ENCODE measurements at places on chromosomes 12 and 14. TPM values are rescaled to one million over a fixed set of nuclear protein-coding genes. Genes with fewer than 3 reads are reported as not detected.
A peak's percentile ranks its signal among the peaks of the same experiment; 100 is the strongest.

CBX5 gene
- total RNA-seq = 235 TPM

DNA sequence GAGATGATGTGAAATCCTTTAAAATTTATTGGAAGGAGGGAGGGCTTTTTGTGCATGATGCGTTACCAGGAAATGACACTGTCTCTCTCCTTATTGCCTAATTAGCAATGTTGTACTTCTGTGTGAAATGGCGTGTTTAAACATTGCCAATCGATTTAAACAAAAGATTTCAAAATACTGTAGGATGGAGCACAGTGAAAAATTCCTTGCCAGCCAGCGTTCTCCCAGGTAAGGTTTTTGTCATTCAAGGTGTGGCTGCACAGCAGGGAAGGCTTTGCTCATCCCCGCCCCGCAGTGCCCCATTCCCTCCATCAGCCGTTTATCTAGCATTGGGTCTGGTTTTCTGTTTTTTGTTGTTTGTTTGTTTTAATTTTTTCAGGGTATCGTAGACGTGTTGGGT is 137.3 kb downstream of the CACNA1C start:
- no peaks in the 10 kb centered on the region for H3K27me3 ChIP-seq
- H3K36me3 ChIP-seq = no peaks in the 10 kb centered on the region
- no peak overlapping the region for H3K4me3 ChIP-seq
- H3K4me1 ChIP-seq = no peaks in the 10 kb centered on the region
- DNase-seq = no peak

- H3K36me3 ChIP-seq = no peaks in the 10 kb centered on the region
- no peaks in the 10 kb centered on the region for H3K27me3 ChIP-seq
- H3K27ac ChIP-seq = no peak overlapping the region
Observed at GRCh38 chr12:33111850-33112249, 215.3 kb upstream of the PKP2 start.

DNA sequence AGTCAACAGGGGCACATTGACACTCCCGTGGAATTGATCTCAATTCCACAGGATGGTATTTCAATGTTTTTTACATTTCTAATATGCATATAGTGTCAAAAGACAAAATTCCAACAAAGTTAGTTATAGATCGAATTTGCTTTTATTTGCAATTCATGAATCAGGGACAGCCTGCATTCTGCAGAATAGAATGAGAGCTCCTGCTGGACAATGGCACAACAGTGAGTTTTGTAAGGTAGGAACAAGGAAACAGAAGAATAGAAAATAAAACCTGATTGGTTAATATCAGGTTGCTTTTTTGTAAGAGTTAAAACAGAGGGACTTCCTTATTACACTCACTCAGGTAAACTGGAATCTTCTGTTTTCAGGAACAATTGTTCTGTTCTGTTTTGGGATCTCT is 32.8 kb upstream of the NEDD1 start:
- H3K4me1 ChIP-seq = no peaks in the 10 kb centered on the region
- no peaks in the 10 kb centered on the region for H3K36me3 ChIP-seq
- no peak overlapping the region for H3K27ac ChIP-seq
- no peak overlapping the region for H3K4me3 ChIP-seq
- no peak for DNase-seq
- H3K27me3 ChIP-seq = peaks cover 13% of the 10 kb centered on the region

DNA sequence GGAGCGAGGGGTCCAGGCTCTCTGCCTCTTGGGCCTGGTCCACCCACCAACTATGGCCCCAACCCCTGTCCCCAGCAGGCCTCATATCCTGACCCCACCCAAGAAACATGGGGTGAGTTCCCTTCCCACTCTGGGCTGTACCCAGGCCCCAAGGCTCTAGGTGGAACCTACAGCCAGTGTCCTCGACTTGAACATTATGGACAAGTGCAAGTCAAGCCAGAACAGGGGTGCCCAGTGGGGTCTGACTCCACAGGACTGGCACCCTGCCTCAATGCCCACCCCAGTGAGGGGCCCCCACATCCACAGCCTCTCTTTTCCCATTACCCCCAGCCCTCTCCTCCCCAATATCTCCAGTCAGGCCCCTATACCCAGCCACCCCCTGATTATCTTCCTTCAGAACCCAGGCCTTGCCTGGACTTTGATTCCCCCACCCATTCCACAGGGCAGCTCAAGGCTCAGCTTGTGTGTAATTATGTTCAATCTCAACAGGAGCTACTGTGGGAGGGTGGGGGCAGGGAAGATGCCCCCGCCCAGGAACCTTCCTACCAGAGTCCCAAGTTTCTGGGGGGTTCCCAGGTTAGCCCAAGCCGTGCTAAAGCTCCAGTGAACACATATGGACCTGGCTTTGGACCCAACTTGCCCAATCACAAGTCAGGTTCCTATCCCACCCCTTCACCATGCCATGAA is 8.6 kb downstream of the ARHGAP9 start:
- no peak overlapping the region for H3K4me3 ChIP-seq
- H3K27ac ChIP-seq = no peak overlapping the region
- H3K27me3 ChIP-seq = peaks cover 24% of the 10 kb centered on the region
- H3K36me3 ChIP-seq = no peaks in the 10 kb centered on the region

CGRRF1 gene
- total RNA-seq = 11.2 TPM

DNA sequence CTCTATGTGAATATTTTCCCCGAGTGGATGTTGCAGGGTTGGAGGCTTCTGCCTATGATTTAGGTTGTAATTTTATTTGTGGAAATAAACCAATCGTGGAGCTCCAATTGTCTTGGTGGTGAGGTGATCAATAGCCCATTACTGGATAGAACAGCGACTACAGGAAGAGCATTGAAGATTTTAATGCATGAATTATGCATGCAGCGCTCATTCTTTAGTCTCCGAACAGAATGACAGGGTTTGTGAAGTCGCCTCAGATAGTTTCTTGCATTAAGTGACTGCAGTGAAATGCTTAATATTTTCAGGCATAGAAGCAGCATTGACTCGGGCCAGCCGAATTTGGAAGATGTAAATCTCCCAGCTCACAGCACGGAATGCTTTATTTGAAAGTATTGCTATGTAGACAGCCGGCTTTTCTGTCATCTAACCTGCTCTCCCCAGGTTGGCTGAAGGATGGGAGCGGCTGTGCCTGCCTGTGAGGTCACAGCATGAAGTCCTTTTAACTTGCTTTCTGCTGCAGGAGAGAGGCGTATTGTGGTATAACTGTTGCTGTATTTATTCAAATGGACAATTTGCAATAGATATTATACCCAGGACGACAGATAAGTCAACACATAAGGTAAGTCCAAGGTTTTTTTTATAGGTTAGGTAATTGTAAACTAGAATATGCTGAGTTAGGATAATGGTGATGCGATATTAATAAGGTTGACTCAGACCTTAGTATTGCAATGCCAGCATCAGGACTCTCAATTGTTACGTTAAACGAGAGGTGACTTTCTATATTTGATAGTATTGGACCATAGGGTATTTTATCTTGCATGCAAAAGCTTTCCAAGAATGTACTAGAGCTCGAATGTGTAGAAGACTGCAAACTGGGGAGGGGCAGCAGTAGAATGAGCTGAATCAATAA is 135.7 kb downstream of the CNTN1 start:
- no peak overlapping the region for H3K27ac ChIP-seq
- H3K4me1 ChIP-seq = peaks cover 6% of the 10 kb centered on the region
- H3K4me3 ChIP-seq = peak overlapping the region; percentile 6
- peak; percentile 12 for DNase-seq

DNA sequence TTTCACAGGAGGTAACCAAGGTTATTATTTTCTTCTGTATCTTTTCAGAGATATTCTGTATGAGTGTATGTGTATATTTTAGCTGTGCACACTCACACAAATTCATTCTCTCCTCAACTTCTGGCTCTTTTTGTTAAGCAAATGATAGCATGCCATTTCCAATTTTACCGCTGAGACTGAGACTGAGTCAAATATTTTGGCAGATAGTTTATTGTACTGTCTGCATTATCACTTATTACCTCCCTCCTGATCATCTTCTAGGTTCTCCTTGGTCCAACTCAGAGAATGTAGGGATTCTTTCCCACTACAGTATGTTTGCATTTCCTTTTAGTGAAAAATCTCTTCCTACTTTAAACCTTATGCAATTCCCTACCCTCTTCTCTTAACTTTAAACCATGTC is 33.3 kb downstream of the DACT1 start:
- H3K36me3 ChIP-seq = no peaks in the 10 kb centered on the region
- H3K4me1 ChIP-seq = peaks cover 4% of the 10 kb centered on the region
- H3K4me3 ChIP-seq = no peak overlapping the region
- H3K27ac ChIP-seq = no peak overlapping the region

DNA sequence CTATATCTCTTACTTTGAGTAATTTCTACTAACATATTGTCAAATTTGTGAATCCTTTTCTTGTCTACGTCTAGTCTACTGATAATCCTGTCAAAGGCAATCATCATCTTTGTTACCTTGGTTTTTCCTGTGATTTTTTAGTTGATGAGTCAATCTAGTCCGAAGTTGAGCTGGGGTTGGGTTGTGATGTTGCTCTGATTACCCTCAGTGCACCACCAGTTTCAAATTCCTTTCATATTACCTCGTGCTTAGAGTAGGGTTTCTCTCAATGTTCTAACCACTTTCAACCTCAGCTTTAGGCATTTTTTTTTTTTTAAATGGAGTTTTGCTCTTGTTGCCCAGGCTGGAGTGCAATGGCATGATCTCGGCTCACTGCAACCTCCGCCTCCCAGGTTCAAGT is 186.8 kb downstream of the BTG1 start:
- DNase-seq = no peak
- no peak overlapping the region for H3K4me3 ChIP-seq
- no peaks in the 10 kb centered on the region for H3K36me3 ChIP-seq
- H3K27ac ChIP-seq = no peak overlapping the region
- H3K4me1 ChIP-seq = no peaks in the 10 kb centered on the region
- H3K27me3 ChIP-seq = no peaks in the 10 kb centered on the region

DNA sequence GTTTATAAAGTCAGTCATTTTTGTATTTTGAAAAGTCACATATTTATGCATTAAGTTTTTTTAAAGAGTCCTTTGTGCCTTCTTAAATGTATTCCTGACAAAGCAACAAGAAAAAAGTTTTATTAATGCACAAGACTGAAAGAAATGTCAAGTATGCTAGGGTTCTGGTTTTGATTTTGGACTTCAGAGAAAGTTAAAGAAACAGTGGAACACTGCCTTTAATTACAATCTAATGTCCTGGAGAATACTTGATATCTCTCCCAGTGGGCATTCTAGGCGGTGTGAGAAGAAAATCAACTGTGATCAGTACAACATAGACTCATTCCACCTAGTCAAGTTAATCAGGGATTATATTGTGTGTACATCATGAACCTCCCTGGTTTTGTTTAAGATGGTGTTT is 49.9 kb downstream of the PRICKLE1 start:
- no peak overlapping the region for H3K4me3 ChIP-seq
- H3K27me3 ChIP-seq = no peaks in the 10 kb centered on the region
- H3K36me3 ChIP-seq = no peaks in the 10 kb centered on the region
- H3K27ac ChIP-seq = no peak overlapping the region

NEDD1 gene
- 42.7 TPM for total RNA-seq

DNA sequence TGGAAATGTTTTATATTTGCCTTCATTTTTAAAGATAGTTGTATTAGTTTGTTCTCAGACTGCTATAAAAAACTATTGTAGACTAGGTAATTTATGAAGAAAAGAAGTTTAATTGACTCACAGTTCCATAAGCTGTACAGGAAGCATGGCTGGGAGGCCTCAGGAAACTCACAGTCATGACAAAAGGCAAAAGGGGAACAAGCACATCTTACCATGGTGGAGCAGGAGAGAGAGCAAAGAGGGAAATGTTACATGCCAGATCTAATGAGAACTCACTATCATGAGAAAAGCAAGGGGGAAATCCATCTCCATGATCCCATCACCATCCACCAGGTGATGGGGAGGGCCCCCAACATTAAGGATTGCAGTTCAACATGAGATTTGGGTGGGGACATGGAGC is 35.5 kb upstream of the UNC79 start:
- peaks cover 21% of the 10 kb centered on the region for H3K27me3 ChIP-seq
- no peaks in the 10 kb centered on the region for H3K4me1 ChIP-seq
- no peaks in the 10 kb centered on the region for H3K36me3 ChIP-seq
- no peak overlapping the region for H3K4me3 ChIP-seq

GRCh38 chr12:109377139-109377685 is 29.5 kb downstream of the MYO1H start:
- DNase-seq = peak; percentile 57
- no peak overlapping the region for H3K4me3 ChIP-seq
- no peaks in the 10 kb centered on the region for H3K36me3 ChIP-seq
- H3K27me3 ChIP-seq = peaks cover 15% of the 10 kb centered on the region

DNA sequence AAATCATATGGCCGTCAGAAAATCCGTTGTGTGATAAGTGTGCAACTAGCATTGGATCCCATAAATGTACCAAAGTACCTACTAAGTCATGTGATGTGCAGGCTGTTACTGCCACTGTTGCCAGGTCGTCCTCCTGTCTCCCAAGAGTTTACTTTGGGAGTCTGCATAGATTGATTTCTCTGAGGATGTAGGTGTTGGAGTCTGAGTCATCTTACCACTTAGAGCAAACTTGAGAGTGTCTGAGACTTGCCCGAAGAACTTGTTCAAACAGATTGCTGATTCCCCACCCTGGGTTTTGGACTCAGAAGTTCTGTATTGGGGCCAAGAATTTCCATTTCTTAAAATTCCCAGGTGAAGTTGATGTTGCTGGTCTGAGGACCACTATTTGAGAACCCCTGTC is 11.4 kb downstream of the TMX1 start:
- no peak for DNase-seq
- H3K4me1 ChIP-seq = no peaks in the 10 kb centered on the region
- no peaks in the 10 kb centered on the region for H3K27me3 ChIP-seq
- H3K4me3 ChIP-seq = no peak overlapping the region

- no peaks in the 10 kb centered on the region for H3K4me1 ChIP-seq
- no peak overlapping the region for H3K27ac ChIP-seq
- no peak for DNase-seq
Observed at GRCh38 chr14:56147986-56148901, 30.0 kb downstream of the PELI2 start.

DNA sequence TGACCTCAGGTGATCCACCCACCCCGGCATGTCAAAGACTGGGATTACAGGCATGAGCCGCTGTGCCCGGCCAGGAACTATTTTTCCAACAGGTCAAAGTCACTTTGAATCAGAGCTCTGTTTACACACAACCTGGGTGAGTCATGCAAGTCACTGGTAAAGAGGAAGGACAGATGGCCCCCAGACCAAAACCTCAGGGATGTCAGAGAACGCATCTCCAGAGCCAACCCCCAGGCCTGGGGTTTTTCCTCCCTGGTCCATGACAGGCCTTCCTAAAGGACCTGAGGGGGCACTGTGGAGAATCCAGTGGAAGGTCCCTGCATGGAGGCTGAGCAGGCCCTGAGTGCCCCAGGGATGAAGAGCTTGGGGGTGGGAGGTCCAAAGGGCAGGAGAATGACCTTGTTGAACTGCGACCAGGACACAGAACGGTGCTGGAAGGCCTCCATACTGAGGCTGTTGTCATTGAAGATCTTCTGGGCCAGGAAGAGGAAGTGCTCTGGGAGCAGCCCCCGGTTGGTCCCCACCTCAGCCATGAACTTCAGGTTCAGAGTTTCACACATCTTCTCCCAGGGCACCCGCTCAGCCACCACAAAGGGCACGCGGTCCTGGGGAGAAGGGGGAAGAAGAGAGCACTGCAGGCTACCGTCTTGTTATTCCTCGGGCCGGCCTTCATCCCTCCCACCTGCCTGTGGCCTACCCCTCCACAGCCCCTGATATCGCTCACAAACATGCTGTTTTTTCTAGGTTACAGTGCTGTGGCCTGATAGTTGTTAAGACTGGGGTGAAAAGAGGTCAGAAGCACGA is 9.1 kb downstream of the STAT6 start:
- DNase-seq = no peak
- no peak overlapping the region for H3K4me3 ChIP-seq
- no peak overlapping the region for H3K27ac ChIP-seq
- H3K27me3 ChIP-seq = no peaks in the 10 kb centered on the region

Measured in A673 (cell line).